HCEC 1CT (cell line): ENCODE measurements at places on chromosomes 11 and 22.

GRCh38 chr11:95256321-95256779 lies 25.3 kb upstream of the SESN3 start:
- DNase-seq, result no peak

- DNase-seq, result no peak
Observed at GRCh38 chr22:19713245-19713644, 1.1 kb upstream of the SEPTIN5 start.

DNA sequence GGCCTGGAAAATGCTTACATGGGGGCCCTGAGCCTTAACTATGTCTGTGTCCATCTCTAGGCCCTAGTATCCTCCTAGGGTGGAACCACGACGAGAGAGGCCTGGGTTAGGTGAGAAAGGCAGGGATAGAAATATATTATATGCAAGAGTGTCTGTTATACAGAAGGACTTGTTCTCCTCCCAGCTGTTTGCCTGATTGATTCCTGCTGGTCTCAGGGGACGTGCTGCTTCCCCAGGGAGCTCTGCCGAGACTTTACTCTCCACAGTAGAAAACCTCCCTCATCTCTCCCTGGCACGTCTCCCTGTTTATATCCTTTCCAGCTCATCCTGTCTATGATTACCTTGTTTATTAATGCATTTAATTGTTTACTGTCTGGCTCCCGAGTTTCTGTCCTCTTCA lies 132.6 kb downstream of the MIAT start:
- DNase-seq, result no peak

GRCh38 chr11:78685156-78685555 lies 110.5 kb upstream of the NARS2 start:
- no peak for DNase-seq

DNA sequence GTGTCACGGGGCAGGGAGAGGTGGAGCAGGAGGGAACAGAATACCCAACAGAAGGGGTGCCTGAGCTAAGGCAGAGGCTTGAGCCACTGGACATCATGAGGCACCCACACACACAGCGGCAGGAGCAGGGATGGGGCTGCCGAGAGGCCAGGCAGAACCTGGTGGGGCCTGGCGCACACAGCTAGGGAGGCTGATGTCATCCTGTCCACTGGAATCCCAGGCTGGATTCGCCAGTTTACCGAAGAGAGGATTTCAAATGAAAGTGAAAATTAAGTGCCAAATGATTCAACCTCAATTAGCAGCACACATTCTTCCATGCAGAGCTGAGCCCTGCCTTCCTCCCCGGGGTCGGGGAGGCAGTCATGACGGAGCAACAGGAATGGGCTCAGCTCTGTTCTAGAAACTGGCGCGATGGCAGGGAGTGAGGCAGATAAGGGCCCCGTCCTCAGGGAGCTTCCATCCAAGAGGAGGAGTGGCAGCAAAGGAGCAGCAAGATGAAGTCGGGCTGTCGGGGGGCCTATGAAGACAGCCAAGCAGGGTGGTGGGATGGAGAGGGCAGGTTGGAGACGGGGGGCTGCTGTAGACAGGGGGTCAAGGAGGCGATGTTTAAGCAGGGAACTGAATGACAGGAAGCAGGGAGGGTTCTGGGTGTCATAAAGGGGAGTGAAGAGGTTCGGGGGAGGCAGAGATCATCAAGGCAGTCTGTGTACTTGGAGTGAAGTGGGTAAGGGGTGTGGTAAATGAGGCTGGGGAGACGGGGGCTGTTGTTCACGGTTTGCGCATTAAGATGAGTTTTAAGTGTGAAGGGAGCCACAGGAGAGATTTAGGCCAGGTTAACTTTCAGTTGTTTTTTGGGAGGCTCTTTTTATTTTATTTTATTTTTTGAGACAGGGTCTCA lies 6.4 kb downstream of the RAC2 start:
- no peak for DNase-seq

DNA sequence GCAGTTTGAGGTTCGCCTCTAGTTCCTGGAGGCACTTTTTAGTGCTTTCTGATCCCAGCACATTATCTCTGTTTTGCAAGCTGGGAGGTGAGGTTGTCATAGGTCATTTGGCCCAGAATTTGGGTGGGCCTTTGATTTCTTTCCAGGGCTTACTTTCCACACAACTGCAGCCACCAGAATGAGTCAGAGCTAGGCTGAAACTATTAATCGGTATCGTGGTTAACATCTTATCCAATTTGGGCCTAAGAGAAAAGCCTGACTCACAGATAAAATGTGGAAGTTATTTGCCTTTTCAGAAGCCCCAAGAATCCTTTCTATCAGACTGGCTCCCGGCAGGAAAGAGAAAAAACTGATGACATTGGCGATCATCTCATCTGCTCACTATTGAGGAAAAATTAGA lies 166.4 kb downstream of the KIRREL3 start:
- DNase-seq, result peak; percentile 61

DNA sequence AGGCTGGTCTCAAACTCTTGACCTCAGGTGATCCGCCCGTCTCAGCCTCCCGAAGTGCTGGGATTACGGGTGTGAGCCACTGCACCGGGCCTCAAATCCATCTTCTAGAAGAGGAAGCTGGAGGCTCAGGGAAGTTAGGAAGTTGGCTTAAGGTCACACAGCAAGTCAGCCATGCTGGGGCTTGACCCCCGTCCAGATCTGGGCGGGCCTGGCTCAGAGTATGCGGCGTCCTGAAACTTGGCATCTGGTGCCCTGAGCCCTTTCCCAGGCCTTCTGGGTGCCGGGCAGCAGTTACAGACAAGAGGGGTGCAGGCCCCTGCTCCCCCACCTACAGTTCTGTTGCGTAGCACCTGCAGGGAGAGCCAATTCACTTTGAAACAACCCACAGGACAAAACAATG lies 11.2 kb downstream of the MPPED1 start:
- no peak for DNase-seq

DNA sequence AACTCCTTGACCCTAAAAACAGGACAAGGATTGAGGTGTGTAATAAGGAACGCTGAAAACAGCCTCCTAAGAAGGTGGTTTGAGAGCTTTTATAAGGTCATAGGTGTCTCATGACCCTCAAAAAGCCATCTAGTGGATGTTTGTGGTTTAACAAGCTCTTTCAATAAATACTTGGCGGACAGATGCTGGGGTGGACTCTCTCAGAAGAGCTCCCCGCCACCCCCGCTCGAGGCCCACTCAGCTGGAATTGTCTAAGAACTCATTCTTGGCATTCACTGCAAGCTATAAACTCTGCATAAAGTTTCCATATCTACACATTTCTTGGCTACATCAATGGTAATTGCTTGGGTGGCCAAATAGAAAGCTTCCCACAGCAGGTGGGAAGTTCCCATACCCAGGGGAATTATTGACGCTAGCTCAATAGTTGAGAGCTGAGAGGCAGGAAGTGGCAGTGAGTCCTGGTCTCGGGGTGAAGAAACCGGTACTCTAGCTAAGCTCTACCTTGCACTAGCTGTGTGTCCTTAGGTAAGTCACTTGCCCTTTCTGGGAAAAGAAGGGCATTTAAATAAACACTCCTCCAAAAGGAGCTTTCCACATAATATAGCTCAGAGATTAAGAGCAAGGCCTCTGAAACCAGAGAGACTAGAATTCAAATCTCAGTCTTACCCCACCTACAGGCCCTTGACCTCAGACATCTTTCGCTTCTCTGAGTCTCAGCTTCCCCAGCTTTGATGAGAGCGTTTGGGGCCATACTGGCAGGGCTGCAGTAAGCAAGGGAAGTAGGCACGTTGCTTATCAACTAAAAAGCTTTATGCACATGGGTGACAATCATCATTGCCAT lies 6.4 kb downstream of the MS4A15 start:
- DNase-seq, result no peak

DNA sequence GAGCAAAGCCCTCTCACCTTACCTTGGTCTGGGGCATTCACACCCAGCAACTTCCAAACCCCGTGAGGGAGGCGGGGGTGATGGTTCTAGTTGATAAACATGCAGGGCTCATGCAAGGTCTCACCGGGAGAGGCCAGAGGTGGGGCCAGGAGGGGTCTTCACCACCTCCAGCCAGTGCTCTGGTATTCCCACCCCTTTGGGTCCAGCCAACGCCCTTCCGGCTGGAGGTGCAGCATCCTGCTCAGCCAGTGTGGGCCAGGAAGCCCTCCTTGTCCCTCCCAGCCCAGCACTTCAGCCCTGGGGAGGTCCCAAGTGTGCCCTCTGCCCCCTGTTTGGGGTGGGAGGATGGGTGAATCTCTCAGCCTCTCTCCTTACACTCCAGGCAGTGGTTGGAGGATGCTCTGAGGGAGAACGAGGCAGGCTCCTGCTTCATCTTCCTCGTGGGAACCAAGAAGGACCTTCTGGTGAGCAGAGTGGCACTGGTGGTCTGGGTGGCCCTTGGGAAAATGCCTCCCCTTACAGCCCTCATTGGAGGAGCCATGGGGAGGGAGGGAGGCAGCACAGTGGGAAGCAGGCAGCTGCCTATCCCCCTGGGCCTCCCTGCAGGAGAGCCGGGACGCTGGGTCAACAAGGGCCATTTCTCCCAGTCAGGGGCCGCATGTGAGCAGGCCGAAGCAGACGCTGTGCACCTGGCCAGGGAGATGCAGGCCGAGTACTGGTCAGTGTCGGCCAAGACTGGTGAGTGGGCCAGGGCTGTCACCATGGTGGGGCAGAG lies 13.4 kb downstream of the RAB36 start:
- no peak for DNase-seq

GRCh38 chr22:42909363-42910058 lies 52.4 kb upstream of the ARFGAP3 start:
- no peak for DNase-seq

DNA sequence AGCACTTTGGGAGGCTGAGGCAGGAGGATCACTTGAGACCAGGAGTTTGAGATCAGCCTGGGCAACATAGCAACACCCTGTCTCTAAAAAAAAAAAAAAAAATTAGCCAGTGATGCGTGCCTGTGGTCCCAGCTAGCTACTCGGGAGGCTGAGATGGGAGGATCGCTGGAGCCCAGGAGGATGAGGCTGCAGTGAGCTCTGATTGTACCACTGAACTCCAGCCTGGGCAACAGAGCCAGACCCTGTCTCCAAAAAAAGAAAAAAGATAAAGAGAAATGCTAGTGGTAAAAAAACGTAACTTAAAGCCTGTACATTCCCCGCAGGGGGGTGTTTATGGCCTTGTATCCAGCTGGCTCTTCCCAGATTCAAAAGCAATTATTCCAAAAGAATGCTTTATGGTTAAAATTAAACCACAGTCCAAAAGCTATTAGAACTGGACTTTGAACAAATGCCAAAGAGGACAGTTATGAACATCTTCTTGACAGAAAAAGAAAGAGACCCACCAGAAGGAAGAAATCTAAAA lies 16.4 kb upstream of the SNX32 start:
- no peak for DNase-seq

DNA sequence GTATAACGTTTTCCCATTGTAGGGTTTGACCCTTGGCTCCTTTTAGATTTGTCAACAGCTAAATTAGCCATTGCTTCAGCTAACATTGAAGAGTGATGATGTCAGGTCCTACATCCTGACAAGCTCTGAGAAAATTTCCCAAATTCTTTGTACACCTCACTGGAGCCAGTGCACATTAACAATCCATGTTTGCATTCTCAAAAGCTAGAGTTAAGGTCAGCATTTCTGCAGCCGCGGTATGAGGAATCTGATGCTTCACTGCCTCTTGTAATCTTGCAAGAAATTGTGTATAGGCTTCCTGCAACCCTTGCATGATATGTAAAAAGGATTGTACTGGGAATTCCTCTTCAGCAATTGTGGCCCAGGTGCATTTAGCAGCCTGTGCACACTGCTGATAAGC lies 33.1 kb upstream of the NCAM1 start:
- no peak for DNase-seq

- DNase-seq, result no peak
Observed at GRCh38 chr11:116881143-116881542, 43.7 kb upstream of the APOA1 start.

DNA sequence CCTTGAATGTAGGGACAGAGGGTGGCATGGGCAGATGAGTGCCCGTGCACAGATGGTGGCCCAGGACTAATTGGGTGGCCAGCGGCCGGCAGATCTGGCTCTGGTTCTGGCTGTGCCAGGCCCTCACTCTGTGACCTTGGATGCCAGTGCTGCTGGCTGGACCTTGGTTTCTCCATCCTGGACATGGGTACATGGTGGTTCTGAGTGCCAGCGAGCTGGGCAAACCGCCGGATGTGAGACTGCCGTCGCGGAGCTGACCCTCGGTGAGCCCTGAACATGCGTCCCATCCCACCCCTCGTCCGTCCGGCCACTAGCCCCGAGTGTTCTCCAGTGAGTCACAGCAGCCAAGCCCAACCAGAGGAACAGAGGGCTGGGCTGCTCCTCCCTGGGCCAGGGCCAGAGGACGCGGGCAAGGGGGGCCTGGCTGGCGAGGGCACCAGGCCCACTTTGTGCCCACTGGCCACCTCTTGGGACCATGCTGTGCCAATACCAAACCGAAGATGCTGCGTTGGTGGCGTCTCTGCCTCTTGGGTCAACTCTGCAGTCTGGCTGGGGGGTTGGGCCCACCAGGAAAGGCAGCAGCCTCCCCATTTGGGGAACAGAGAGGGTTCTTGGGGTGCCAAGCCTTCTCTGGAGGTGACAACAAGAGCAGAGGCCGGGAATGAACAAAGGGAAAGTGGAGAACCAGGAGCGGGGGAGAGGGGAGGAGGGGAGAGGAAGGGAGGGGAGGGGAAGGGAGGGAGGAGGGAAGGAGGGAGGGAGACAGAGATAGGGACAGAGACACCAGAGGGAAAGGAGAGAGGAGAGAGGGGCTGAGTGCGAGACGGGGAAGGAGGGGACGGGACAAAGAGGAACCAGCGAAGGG lies 10.7 kb downstream of the LSP1 start:
- peak; percentile 81 for DNase-seq

GRCh38 chr11:7673724-7674434 lies 579 bp upstream of the CYB5R2 start:
- DNase-seq, result peak; percentile 3

DNA sequence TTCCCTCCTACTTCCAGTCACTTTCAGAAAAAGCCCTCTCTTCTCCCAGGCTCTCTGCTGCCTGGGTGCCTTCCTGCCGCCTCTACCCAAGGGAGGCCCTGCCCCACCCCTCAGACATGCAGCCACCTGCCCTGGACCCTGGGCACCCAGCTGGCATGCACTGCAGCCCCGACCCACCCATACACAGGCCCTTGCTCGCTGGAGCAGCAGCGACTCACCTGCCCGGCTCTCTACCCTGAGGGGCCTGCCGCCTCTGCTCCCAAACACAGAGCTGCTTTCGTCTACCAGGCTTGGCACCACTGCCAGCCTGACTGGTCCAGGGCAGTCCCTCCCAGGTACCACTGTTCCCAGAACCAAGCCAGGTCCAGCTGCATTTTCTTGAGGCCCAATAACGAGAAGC lies 1.2 kb upstream of the TSSK2 start:
- DNase-seq, result no peak

DNA sequence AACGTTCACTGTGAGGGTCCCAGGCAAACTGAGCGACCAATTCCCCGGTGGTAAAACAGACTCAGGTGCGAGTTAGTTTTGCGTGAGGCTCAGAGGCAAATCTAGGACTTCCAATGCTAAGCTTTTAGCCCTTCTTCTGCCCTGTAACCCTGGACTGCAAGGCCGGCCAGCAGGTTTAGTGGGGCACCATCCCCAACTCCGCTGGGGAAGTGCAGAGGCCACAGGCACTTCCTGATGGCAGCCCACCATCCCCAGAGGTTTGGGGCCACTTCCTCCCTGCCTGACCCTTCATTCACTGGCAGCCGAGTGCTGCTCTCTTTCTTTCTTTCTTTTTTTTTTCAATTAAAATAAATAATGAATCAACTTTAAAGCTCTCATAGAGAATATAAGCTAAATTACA lies 124.6 kb upstream of the B3GAT1 start:
- DNase-seq, result no peak
